Mesenchymal stem cell (in vitro differentiated cells and primary cell): ENCODE measurements at places on chromosomes 7 and 10.

- no peak overlapping the region for H3K4me3 ChIP-seq
- H3K27me3 ChIP-seq, result no peaks in the 10 kb centered on the region
- H3K27ac ChIP-seq, result no peak overlapping the region
- no peaks in the 10 kb centered on the region for H3K4me1 ChIP-seq
- DNase-seq, result no peak
Measured at GRCh38 chr10:115164220-115164619, 71.1 kb downstream of the ATRNL1 start.

DNA sequence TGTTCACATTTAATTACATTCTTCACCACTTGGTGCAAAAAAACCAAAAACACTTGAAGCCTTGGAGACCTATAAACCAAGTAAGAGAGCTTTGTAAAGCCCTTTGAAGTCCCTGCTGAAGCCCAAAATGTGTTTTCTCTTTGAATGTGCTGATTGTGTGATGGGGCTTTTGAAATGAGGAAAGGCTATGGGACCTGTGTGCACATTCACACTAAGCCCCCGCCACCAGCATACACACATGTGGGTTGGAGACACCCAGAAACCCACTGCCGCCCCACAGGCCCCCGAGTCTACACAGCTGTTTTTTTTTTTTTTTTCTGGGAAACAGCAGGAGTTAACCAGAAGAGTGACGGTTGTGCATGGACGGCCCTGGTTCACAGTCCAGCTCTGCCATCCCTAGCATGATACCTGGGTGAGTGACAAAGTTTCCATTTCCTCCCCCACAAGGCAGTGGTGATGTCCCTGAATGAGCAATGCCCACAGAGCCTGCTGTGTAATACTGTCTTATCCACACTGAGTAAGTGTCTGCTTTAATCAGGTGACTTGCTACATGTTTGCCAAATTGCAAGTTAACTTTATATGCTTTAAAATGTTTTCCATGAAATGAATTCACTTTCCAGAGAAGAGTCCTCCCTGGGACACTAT is 154.6 kb upstream of the GDF10 start:
- H3K27me3 ChIP-seq, result peaks cover 6% of the 10 kb centered on the region
- H3K4me3 ChIP-seq, result no peak overlapping the region
- H3K4me1 ChIP-seq, result no peaks in the 10 kb centered on the region

DNA sequence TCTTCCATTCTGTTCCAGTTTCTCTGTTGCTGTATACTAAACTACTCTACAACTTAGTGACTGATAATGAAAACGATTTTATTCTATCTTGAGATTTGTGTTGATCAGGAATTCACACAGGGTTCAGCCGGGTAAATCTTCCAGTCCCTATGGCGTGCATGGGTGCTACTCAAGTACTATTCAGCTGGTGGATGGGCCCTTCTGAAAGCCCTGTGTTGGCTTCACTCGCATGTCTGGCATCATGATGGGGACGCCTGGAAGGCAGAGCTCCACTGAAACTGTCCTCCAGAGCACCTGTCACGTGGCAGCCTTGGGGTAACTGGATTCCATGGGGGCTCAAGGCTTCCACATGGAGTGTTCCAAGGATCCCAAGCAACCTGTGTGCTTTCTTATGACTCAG is 86.0 kb upstream of the ZMIZ1 start:
- no peak overlapping the region for H3K4me3 ChIP-seq
- H3K4me1 ChIP-seq, result peaks cover 20% of the 10 kb centered on the region
- H3K27ac ChIP-seq, result no peak overlapping the region
- DNase-seq, result no peak

DNA sequence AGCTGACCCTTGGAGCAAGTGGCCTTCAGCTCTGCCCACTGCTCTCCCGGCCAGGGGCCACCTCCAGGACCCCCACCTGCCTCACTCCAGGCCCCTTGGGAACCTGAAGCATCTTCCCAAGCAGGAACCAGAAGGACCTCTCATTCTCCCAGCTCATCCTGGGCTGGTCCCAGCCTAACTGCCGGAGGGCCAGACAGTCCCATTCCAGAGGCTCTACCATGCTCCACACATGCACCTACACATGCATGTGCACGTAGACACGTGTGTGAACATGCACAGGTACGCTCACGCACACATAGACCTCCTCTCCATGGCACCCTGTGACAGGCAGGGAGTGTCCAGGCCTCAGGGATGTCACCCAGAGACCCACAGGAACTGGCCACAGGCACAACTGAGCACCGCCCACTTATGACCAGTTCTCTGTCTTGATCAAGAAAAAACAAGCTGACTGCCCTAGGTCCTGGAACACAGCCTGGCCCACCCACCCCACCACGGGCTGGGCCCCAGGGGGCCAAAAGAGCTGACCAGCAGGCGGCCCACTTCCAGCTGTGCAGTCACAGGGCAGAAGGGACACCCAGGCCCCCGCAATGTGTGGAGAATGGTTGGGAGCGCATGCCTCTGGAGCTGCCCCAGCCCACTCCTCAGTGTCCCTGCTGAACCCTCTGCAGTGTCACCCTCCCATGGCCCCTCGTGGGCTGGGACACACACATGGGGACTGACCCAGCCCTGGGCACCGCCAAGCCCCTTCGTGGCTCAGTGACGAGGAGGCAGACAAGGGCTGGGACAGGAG is 43.4 kb downstream of the CAMK2B start:
- DNase-seq, result no peak
- H3K4me1 ChIP-seq, result peaks cover 9% of the 10 kb centered on the region
- H3K27ac ChIP-seq, result no peak overlapping the region
- no peaks in the 10 kb centered on the region for H3K27me3 ChIP-seq
- H3K4me3 ChIP-seq, result no peak overlapping the region

GRCh38 chr7:34677491-34677890 is 19.5 kb downstream of the NPSR1 start:
- no peak overlapping the region for H3K27ac ChIP-seq
- no peaks in the 10 kb centered on the region for H3K36me3 ChIP-seq
- H3K4me3 ChIP-seq, result no peak overlapping the region
- H3K27me3 ChIP-seq, result peaks cover 4% of the 10 kb centered on the region
- DNase-seq, result no peak

GRCh38 chr10:113566888-113567287 is 14.0 kb downstream of the HABP2 start:
- no peaks in the 10 kb centered on the region for H3K36me3 ChIP-seq
- peaks cover 11% of the 10 kb centered on the region for H3K27me3 ChIP-seq
- H3K4me3 ChIP-seq, result no peak overlapping the region
- DNase-seq, result no peak
- no peaks in the 10 kb centered on the region for H3K4me1 ChIP-seq

DNA sequence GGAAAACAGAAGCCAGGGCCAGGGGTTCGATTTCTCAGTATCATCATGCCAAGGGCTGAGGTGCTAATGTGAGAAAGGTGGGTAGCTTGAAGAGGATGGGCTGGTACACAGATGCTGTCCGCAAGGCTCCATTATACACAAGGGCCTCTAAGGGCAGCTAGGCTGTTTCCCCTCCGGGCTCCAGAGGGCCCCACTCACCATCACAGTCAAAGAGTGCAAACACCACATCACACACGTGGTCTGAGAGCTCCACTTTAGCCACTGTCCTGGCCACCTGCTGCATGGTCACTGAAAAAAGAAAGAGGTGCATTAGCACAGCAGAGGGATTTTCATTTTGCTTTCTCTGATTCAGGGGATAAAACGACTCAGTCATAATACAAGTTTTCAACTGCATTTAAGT is 20.9 kb upstream of the DNAJB12 start:
- H3K27ac ChIP-seq, result no peak overlapping the region
- DNase-seq, result no peak
- H3K27me3 ChIP-seq, result no peaks in the 10 kb centered on the region
- peaks cover 8% of the 10 kb centered on the region for H3K36me3 ChIP-seq
- H3K4me3 ChIP-seq, result no peak overlapping the region
- H3K4me1 ChIP-seq, result peaks cover 2% of the 10 kb centered on the region

- H3K4me3 ChIP-seq, result no peak overlapping the region
- H3K36me3 ChIP-seq, result no peaks in the 10 kb centered on the region
- DNase-seq, result no peak
- no peaks in the 10 kb centered on the region for H3K27me3 ChIP-seq
- no peaks in the 10 kb centered on the region for H3K4me1 ChIP-seq
- H3K27ac ChIP-seq, result no peak overlapping the region
Measured at GRCh38 chr7:20287317-20287716, 43.4 kb upstream of the ITGB8 start.

DNA sequence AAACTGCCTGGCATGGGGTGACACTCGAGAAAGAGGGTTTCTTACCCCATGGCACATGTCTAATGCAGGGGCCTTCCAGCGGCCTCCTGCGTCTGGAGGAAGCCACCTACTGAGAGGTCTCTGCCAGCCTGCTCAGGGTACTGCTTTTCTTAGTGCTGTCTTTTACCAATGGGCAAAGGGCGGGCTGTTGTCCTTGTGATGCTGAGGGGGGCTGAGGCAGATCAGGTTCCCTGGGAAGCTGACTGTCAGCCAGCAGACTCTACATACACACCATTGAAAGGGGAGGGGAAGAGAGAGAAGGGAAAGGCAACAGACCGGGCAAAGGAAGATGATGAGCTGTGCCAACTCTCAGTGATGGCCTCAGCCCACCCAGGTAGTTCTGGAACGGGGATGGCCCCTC is 48.7 kb downstream of the COL13A1 start:
- peaks cover 38% of the 10 kb centered on the region for H3K4me1 ChIP-seq
- no peaks in the 10 kb centered on the region for H3K27me3 ChIP-seq
- no peak overlapping the region for H3K4me3 ChIP-seq
- peaks cover 4% of the 10 kb centered on the region for H3K36me3 ChIP-seq
- H3K27ac ChIP-seq, result no peak overlapping the region
- DNase-seq, result no peak

GRCh38 chr7:6436385-6436685 is 11.4 kb downstream of the DAGLB start:
- H3K4me3 ChIP-seq, result no peak overlapping the region
- no peak for DNase-seq
- H3K4me1 ChIP-seq, result peaks cover 4% of the 10 kb centered on the region
- peaks cover 35% of the 10 kb centered on the region for H3K36me3 ChIP-seq
- H3K27me3 ChIP-seq, result no peaks in the 10 kb centered on the region

DNA sequence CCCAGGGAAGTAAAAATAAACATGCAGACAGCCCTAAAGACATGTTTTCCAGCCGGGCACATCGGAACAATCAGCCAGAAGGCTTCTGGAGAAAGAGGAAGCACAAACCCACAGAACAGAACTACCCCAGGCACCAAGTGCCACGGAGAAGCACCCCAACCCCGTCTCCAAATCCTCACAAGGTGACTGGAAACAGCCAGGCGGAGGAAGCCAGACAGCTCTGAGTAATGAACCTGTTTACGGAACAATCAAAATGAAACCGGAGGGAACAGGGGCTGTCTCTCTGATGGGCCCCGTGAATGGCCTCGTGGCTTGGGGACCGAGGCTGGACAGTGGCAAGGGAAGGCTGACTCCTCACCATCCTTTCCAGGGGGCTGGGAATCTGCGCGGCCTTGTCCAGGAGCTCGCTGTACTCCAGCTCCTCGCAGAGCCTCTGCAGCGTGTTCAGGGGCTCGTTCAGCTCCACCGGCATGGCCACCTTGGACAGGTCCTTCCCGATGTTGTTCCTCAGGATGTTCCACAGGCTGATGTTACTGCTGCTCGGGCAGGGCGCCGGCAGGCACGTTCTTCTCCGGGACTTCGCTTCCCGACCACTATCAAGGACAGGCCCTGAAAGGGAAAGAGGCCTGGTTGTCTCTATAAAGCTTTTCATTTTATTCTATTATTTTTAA is 77.0 kb upstream of the GSDME start:
- peaks cover 2% of the 10 kb centered on the region for H3K4me1 ChIP-seq
- H3K27ac ChIP-seq, result no peak overlapping the region
- H3K36me3 ChIP-seq, result peaks cover 13% of the 10 kb centered on the region

- H3K36me3 ChIP-seq, result no peaks in the 10 kb centered on the region
- H3K4me1 ChIP-seq, result no peaks in the 10 kb centered on the region
Measured at GRCh38 chr7:132742189-132742612, 165.9 kb upstream of the PLXNA4 start.

DNA sequence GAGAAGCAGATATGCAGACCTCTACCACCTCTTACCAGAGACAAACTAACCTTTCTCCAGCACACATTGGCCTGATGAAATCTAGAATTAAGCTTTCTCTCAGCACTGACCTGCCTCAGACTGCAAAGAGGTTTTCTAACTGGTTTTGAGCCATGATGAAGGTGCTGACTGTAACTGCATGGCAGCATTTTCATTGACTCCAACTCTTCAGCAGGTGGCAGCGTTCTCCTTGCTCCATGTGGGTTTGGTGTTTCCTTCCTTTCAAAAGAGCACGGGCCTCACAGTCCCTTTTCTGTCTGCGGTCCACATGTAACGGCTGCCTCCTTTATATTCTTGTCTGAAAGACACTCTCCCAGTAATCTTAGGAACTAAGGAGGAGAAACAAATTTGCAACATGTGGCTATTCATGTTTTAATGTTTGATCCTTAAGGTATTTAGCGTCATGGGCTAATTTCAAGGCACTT is 12.6 kb downstream of the KLLN start:
- DNase-seq, result peak; percentile 73
- no peaks in the 10 kb centered on the region for H3K27me3 ChIP-seq
- H3K4me1 ChIP-seq, result no peaks in the 10 kb centered on the region
- no peak overlapping the region for H3K4me3 ChIP-seq

- no peaks in the 10 kb centered on the region for H3K36me3 ChIP-seq
- no peak for DNase-seq
- H3K27me3 ChIP-seq, result no peaks in the 10 kb centered on the region
- H3K27ac ChIP-seq, result no peak overlapping the region
- H3K4me1 ChIP-seq, result no peaks in the 10 kb centered on the region
Measured at GRCh38 chr7:143047326-143047725, 4.8 kb upstream of the OR6V1 start.

GRCh38 chr7:32147546-32148268 is 77.5 kb upstream of the PDE1C start:
- peaks cover 4% of the 10 kb centered on the region for H3K4me1 ChIP-seq
- no peaks in the 10 kb centered on the region for H3K27me3 ChIP-seq
- DNase-seq, result no peak
- no peak overlapping the region for H3K4me3 ChIP-seq
- H3K36me3 ChIP-seq, result no peaks in the 10 kb centered on the region
- no peak overlapping the region for H3K27ac ChIP-seq

- H3K36me3 ChIP-seq, result no peaks in the 10 kb centered on the region
- no peaks in the 10 kb centered on the region for H3K4me1 ChIP-seq
- no peak overlapping the region for H3K4me3 ChIP-seq
- H3K27ac ChIP-seq, result no peak overlapping the region
- no peak for DNase-seq
Measured at GRCh38 chr7:19984231-19984632, 210.8 kb upstream of the TMEM196 start.

DNA sequence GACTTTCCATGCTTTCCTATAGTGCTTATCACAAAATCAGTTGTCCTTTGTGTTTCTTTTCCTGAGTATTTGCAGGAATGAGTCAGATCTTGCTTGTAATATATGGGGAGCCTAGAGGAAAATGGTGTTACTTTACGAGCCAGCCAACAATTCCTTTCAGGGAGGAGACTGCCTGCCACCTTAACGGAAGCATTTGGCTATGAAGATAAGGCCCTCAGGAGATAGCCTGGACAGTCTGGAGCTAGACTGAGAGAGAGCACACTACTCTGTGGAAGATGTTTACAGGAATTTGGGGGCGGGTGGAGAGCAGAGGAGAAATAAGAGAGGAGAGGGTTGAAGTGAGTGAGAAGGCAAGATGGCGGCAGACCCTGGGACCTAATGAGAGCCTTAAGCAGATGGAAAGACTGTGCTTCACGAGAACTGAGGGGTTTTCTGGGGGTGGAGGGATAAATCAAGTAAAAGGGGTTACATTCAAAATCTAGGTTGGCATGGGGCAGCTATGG is 126.3 kb downstream of the SNX10 start:
- H3K4me3 ChIP-seq, result no peak overlapping the region
- no peak overlapping the region for H3K27ac ChIP-seq
- H3K27me3 ChIP-seq, result peaks cover 15% of the 10 kb centered on the region
- H3K36me3 ChIP-seq, result no peaks in the 10 kb centered on the region

GRCh38 chr7:115831371-115831770 is 199.2 kb downstream of the TFEC start:
- no peak overlapping the region for H3K27ac ChIP-seq
- no peaks in the 10 kb centered on the region for H3K36me3 ChIP-seq
- H3K4me1 ChIP-seq, result no peaks in the 10 kb centered on the region
- DNase-seq, result no peak
- H3K27me3 ChIP-seq, result no peaks in the 10 kb centered on the region
